ENCODE measurements at places on chromosomes 4 and X. TPM values are rescaled to one million over a fixed set of nuclear protein-coding genes. Genes with fewer than 3 reads are reported as not detected.

GRCh38 chr4:74158466-74159142 lies 686 bp downstream of the MTHFD2L start:
- H3K36me3 ChIP-seq = peaks cover 1% of the 10 kb centered on the region
- peak overlapping the region; percentile 81 for H3K4me3 ChIP-seq
- H3K27me3 ChIP-seq = no peaks in the 10 kb centered on the region
- no peak for DNase-seq
- H3K4me1 ChIP-seq = peaks cover 14% of the 10 kb centered on the region

DNA sequence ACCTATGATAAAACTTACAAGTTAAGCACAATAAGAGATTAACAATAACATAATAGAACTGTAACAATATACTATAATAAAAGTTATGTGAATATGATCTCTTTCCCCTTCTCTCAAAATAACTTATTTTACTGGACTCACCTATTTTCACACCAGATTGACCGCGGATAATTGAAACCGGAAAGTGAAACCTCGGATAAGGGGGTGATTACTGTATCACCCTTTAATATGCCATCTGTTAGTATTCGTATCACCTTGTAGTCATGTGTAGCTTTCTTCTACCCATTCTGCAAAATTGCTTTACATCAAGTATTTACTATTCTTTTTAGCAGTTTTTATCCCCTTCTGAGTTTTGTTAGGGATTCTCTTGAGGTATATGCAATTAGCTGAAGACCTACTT lies 1.8 kb downstream of the SPCS3 start:
- DNase-seq = no peak
- H3K27ac ChIP-seq = no peak overlapping the region
- peaks cover 30% of the 10 kb centered on the region for H3K4me1 ChIP-seq
- no peaks in the 10 kb centered on the region for H3K36me3 ChIP-seq
- peak overlapping the region; percentile 94 for H3K4me3 ChIP-seq

GRCh38 chrX:72115380-72115779 lies 16.3 kb downstream of the RTL5 start:
- no peak overlapping the region for H3K27ac ChIP-seq
- no peak overlapping the region for H3K4me3 ChIP-seq
- H3K27me3 ChIP-seq = no peaks in the 10 kb centered on the region
- peaks cover 3% of the 10 kb centered on the region for H3K4me1 ChIP-seq
- no peak for DNase-seq
- no peaks in the 10 kb centered on the region for H3K36me3 ChIP-seq

- no peaks in the 10 kb centered on the region for H3K4me1 ChIP-seq
- no peak overlapping the region for H3K4me3 ChIP-seq
- H3K27ac ChIP-seq = no peak overlapping the region
Measured at GRCh38 chrX:141185366-141185765, 8.4 kb upstream of the LDOC1 start.

DNA sequence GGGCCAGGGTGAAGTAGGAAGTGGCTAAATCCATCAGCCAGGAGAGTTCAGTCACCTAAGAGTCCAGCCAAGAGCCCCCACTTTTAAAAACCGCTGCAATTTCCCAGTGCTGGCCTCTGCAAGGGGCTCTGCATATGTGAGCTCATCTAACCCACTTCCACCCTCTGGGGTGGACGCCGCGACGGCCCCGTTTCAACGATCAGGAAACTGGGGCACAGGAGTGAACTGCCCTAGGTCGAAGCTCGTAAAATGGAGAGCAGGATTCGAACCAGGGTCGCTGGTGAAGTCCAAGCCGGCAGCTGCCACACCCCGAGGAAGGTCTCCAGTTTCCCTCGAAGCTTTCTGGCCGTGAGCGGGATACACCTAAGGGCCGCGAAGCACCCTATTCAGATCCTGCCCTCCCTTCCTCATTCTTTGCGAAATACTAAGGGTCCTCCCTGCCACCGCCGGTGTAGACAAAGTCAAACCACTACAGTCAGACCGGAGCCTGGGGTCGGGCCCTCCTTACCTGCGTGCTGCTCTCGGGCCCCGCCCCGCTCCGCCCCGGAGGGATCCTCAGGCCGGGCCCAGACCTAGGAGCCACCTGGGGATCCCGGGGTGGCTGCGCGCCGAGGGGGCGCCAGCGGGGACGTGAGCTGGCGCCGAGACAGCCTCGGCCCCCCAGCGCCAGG lies 446 bp downstream of the EVC2 start:
- H3K4me1 ChIP-seq = no peaks in the 10 kb centered on the region
- H3K27ac ChIP-seq = no peak overlapping the region
- H3K27me3 ChIP-seq = no peaks in the 10 kb centered on the region
- no peaks in the 10 kb centered on the region for H3K36me3 ChIP-seq
- DNase-seq = no peak
- H3K4me3 ChIP-seq = peak overlapping the region; percentile 36

DNA sequence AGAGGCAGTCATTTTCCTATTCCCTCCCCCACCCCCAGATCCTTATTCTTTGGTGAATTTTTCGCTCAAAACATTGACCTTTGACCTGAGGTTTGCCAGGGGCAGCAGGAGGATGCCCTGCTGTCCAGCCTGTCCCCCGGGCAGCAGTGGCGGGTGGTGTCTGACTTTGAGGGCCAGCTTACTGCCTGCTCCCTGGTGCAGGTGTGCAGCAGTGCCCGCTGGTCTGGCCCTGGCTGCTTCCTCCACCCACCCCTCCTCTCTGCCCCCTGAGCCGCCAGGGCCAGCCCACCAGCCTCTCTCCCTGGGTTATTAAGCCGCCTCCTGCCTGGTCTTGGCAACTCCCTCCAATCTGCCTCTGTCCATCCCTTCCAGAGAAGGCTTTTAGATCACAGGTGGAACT lies 40.8 kb upstream of the GRPEL1 start:
- DNase-seq = no peak
- no peaks in the 10 kb centered on the region for H3K27me3 ChIP-seq
- peaks cover 7% of the 10 kb centered on the region for H3K4me1 ChIP-seq
- H3K36me3 ChIP-seq = no peaks in the 10 kb centered on the region
- no peak overlapping the region for H3K4me3 ChIP-seq

- H3K36me3 ChIP-seq = no peaks in the 10 kb centered on the region
- no peak for DNase-seq
- H3K4me3 ChIP-seq = no peak overlapping the region
- H3K27me3 ChIP-seq = no peaks in the 10 kb centered on the region
Measured at GRCh38 chr4:42313872-42314271, 83.4 kb upstream of the SHISA3 start.

DNA sequence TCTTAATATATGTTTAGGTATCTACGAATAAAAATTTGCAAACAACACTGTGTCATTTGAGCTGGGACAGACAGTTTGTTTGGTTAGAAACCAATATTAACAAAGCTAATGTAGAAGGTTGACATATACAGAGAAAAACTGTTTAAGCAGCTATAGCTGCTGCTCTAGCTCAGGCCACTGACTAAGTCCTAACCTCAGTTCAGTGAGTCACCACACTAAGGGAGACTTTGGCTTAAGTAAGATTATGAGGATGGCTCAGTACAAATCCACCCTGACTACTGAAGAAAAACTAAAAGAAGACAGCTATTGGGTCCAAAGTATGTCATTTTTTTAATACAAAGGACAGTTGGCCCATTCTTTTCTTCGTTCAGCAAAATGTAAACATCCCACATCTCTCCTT lies 717.3 kb upstream of the ACTRT1 start:
- no peaks in the 10 kb centered on the region for H3K4me1 ChIP-seq
- H3K27ac ChIP-seq = no peak overlapping the region
- H3K36me3 ChIP-seq = no peaks in the 10 kb centered on the region
- no peaks in the 10 kb centered on the region for H3K27me3 ChIP-seq

The HEPH gene
- total RNA-seq = 2.4 TPM

The GPR50 gene
- not detected for total RNA-seq

DNA sequence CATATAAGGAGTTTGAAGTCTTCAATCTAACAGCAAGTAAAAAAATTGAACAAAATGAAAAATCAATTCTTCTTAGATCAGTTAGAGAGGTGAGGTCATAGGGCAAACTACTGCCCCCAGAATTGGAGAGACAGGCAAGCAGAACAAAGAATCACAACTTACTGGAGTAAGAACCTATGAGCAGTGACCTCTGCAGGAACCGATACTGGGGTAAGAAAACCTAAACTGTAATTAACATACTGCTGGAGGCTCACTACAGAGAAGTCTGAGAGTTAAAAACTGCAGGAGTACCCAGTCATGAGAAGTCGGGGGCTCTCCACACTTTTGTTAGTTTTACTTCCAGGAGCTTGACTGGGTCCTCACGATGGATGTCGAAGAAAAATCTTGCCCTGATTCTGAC lies 16.0 kb downstream of the CLDN22 start:
- H3K4me3 ChIP-seq = no peak overlapping the region
- H3K4me1 ChIP-seq = no peaks in the 10 kb centered on the region
- H3K27ac ChIP-seq = no peak overlapping the region
- H3K27me3 ChIP-seq = no peaks in the 10 kb centered on the region

The SAGE1 gene
- not detected for total RNA-seq

- H3K4me3 ChIP-seq = peak overlapping the region; percentile 36
- H3K4me1 ChIP-seq = peaks cover 28% of the 10 kb centered on the region
- H3K27ac ChIP-seq = peak overlapping the region; percentile 56
- DNase-seq = no peak
- peaks cover 7% of the 10 kb centered on the region for H3K27me3 ChIP-seq
Measured at GRCh38 chr4:30717208-30718020, 2.8 kb upstream of the PCDH7 start.

The ATP8A1 gene
- total RNA-seq = 15.9 TPM
